Activated B cell treated with CpG ODN at 0.5 μM for 24 hours (primary cell): ENCODE measurements at places on chromosomes 1 and 21.
A peak's percentile ranks its signal among the peaks of the same experiment; 100 is the strongest.

GRCh38 chr1:240455228-240455821 lies 156.6 kb downstream of the GREM2 start:
- no peaks in the 10 kb centered on the region for H3K27me3 ChIP-seq
- no peak for DNase-seq
- H3K36me3 ChIP-seq, result no peaks in the 10 kb centered on the region
- no peak overlapping the region for H3K27ac ChIP-seq
- H3K4me3 ChIP-seq, result no peak overlapping the region

DNA sequence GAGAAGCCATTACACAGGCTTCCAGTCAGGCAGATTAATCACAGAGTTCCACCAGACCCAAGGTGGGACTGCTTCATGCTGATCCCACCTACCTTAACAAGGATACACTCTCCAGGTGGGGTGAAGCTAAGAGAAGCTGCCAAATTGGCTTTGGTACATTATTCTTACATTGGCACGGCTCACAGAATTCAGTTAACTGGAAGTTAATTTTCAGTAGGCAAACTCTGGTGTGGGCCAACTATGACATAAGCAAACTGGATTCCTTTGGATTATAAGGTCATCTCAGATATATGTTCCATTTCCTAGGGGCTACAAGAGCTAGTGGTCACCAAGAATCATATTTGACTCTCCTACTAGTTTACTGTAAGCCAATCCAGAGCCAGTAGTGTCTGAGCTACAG lies 448.8 kb upstream of the BEND5 start:
- no peaks in the 10 kb centered on the region for H3K4me1 ChIP-seq
- H3K4me3 ChIP-seq, result no peak overlapping the region
- H3K27me3 ChIP-seq, result no peaks in the 10 kb centered on the region
- DNase-seq, result no peak
- H3K36me3 ChIP-seq, result no peaks in the 10 kb centered on the region

- no peaks in the 10 kb centered on the region for H3K27me3 ChIP-seq
- no peak overlapping the region for H3K27ac ChIP-seq
- H3K4me1 ChIP-seq, result no peaks in the 10 kb centered on the region
- no peaks in the 10 kb centered on the region for H3K36me3 ChIP-seq
- DNase-seq, result no peak
- no peak overlapping the region for H3K4me3 ChIP-seq
These were observed 32.3 kb downstream of the CHRM3 start for GRCh38 chr1:239418681-239419080.

DNA sequence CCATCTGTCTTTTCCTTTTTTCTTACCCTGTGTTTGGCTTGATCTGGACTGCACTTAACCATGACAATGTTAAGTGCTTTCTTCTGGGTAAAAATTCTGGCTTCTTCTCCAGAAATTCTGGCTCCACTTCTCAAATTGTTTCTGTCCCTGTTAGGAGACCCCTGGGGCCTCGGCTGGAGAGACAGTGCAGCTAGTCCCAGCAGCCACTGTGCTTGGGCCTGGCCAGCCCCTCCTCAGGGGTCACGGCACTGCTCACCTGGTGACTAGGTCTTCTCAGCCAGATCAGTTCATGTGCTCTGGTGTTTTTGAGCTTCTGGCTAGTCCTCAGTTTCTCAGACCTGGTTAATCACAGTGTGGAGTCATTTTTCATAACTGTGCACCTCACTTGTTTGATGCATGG lies 72.4 kb downstream of the ADARB1 start:
- no peaks in the 10 kb centered on the region for H3K27me3 ChIP-seq
- no peak overlapping the region for H3K27ac ChIP-seq
- no peak overlapping the region for H3K4me3 ChIP-seq
- DNase-seq, result no peak

DNA sequence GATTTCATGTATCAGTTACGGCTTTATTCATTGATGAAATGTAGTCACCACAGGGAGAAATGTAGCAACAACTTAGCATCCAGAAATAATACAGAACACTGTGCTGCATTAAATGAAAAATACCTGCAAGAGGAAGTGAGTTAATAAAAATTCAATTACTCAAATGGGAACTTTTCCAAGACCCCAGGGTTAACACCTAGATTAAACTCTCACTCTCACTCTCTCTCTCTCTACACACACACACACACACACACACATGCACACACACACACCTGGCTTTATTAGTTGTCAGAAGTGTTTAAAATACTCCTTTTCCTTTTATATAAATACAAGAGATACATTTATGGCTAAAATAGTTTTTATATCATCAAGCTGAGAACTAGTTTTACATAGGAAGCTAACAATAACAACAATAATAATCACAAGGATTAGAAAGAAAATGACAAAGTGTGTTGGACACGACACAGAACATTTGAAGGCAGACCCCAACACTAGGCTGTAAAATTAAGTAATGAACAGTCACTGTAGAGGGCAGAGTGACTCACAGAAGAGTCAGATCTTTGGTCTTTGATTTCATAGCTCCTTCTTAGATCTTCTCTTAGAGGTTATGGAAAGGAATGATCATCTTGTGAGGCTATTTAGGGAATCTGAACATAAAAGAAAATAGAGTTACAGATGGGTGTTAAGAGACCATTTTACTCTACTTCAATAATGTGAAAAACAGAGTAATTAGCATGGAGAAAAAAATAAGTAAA lies 1266.0 kb upstream of the ADGRL2 start:
- H3K36me3 ChIP-seq, result no peaks in the 10 kb centered on the region
- no peak overlapping the region for H3K27ac ChIP-seq
- H3K27me3 ChIP-seq, result no peaks in the 10 kb centered on the region
- no peak overlapping the region for H3K4me3 ChIP-seq

- peaks cover 10% of the 10 kb centered on the region for H3K4me1 ChIP-seq
- DNase-seq, result no peak
- H3K27me3 ChIP-seq, result peaks cover 75% of the 10 kb centered on the region
- no peak overlapping the region for H3K27ac ChIP-seq
These were observed 57.3 kb downstream of the MEF2D start for GRCh38 chr1:156443286-156443685.

DNA sequence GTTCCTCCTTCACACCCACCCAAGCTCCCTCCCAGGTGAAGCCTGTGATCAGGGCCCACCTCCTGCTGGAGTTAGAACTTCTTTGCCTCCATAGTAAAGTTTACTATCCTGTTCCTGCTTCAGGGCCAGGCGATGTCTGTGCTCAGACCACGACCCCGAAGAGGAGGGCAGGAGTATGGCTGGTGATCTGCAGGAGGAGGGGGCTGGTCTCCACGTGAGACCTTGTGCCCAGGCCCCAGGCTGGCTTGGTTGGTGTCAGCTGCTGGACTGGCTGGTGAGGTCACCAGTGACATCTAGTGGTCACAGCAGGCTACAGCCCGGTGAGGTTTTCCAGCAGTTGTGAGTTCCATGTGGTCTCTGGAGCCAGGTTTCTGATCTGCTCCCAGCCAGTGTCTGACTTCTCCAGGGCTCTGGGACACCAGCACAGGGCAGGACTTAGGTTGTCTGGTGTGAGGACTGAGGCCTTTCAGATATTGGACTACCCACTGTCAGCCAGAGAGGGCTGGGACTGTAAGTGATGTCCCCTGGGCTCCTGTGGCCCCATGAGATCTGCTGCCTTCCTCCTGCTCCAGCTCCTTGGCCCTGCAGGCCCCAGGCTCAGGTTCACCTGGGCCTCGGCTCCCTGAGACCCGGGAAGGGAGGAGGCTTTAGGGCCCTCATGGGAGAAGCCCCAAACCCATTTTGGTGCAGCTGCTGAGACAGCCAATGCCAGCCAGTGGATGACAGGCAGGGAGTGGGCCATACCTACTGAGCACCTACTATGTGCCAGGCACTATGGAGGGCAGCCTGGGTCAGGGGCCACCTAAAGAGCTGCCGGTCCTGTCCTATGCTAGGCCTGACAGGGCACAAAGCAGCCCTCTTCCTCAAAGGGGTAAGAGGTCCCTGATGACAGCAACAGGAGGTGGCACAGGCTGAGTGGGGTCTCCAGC lies 6.0 kb upstream of the UBL4B start:
- peaks cover 13% of the 10 kb centered on the region for H3K27me3 ChIP-seq
- no peak overlapping the region for H3K27ac ChIP-seq
- no peaks in the 10 kb centered on the region for H3K36me3 ChIP-seq
- peak; percentile 51 for DNase-seq
- peaks cover 16% of the 10 kb centered on the region for H3K4me1 ChIP-seq

GRCh38 chr21:25512095-25513081 lies 94.9 kb downstream of the MRPL39 start:
- no peaks in the 10 kb centered on the region for H3K27me3 ChIP-seq
- peaks cover 29% of the 10 kb centered on the region for H3K4me1 ChIP-seq
- no peak for DNase-seq
- no peaks in the 10 kb centered on the region for H3K36me3 ChIP-seq

- H3K4me3 ChIP-seq, result no peak overlapping the region
- no peak for DNase-seq
- no peaks in the 10 kb centered on the region for H3K4me1 ChIP-seq
- H3K27me3 ChIP-seq, result peaks cover 2% of the 10 kb centered on the region
These were observed 56.5 kb upstream of the SELENON start for GRCh38 chr1:25743164-25744139.

DNA sequence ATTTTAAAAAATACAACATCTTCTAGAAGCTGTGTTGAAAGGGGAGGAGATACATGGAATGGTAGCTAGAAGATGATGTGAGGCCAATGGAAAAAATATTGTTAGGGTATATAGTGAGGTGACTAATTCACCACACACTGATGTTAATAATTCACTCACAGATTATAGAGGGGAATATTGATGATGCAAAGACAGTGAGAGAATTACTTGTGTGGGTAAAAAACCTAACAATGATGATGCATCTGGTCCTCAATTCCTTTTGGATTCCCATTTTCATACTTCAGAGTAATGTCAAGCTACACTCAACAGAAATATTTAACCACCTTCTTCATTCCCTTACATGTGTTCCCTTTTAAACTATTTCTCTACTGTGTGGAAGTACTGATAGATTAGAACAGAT lies 169.5 kb upstream of the DPYD start:
- no peaks in the 10 kb centered on the region for H3K4me1 ChIP-seq
- DNase-seq, result no peak
- no peaks in the 10 kb centered on the region for H3K36me3 ChIP-seq
- H3K27ac ChIP-seq, result no peak overlapping the region
- H3K4me3 ChIP-seq, result no peak overlapping the region

- H3K4me1 ChIP-seq, result no peaks in the 10 kb centered on the region
- no peak for DNase-seq
- H3K27me3 ChIP-seq, result no peaks in the 10 kb centered on the region
- no peaks in the 10 kb centered on the region for H3K36me3 ChIP-seq
These were observed 45.0 kb upstream of the HOOK1 start for GRCh38 chr1:59769736-59770095.

GRCh38 chr1:39391691-39392679 lies 99.5 kb upstream of the BMP8A start:
- no peak overlapping the region for H3K4me3 ChIP-seq
- DNase-seq, result no peak
- peaks cover 62% of the 10 kb centered on the region for H3K36me3 ChIP-seq
- H3K27me3 ChIP-seq, result no peaks in the 10 kb centered on the region
- no peak overlapping the region for H3K27ac ChIP-seq

GRCh38 chr1:1170215-1171091 lies 3.2 kb upstream of the TTLL10 start:
- no peak overlapping the region for H3K27ac ChIP-seq
- H3K4me3 ChIP-seq, result peak overlapping the region; percentile 73
- no peaks in the 10 kb centered on the region for H3K36me3 ChIP-seq
- H3K4me1 ChIP-seq, result peaks cover 46% of the 10 kb centered on the region
- peaks cover 1% of the 10 kb centered on the region for H3K27me3 ChIP-seq
- DNase-seq, result peak; percentile 27

DNA sequence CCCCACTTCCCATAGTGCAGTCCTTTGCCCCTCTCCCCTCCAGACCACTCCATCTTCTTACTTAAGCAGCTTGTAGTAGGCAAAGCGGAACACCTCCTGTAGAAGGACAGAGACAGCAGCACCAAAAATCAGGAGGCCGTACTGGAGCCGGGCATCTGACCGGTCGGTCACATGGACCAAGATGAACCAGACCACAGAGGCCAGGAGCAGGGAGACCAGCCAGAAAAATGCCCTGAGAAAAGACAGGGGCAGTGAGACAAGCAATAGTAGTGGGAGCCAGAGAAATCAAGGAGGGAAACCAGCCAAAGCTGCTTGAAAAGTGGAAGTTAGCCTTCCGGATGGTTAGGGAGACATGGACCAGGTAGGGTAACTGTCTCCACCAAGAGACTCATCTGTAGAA lies 920 bp downstream of the APH1A start:
- peak overlapping the region; percentile 94 for H3K27ac ChIP-seq
- H3K4me1 ChIP-seq, result peaks cover 32% of the 10 kb centered on the region
- no peak for DNase-seq
- H3K36me3 ChIP-seq, result peaks cover 44% of the 10 kb centered on the region
- H3K27me3 ChIP-seq, result peaks cover 4% of the 10 kb centered on the region

GRCh38 chr1:81695741-81696140 lies 105.0 kb upstream of the ADGRL2 start:
- no peaks in the 10 kb centered on the region for H3K4me1 ChIP-seq
- H3K27ac ChIP-seq, result no peak overlapping the region
- H3K4me3 ChIP-seq, result no peak overlapping the region
- no peaks in the 10 kb centered on the region for H3K36me3 ChIP-seq
- H3K27me3 ChIP-seq, result no peaks in the 10 kb centered on the region
- no peak for DNase-seq

- H3K27ac ChIP-seq, result no peak overlapping the region
- no peaks in the 10 kb centered on the region for H3K36me3 ChIP-seq
- peaks cover 4% of the 10 kb centered on the region for H3K4me1 ChIP-seq
- no peak overlapping the region for H3K4me3 ChIP-seq
- no peak for DNase-seq
- H3K27me3 ChIP-seq, result peaks cover 4% of the 10 kb centered on the region
These were observed 105.0 kb upstream of the COL6A1 start for GRCh38 chr21:45876381-45877170.

DNA sequence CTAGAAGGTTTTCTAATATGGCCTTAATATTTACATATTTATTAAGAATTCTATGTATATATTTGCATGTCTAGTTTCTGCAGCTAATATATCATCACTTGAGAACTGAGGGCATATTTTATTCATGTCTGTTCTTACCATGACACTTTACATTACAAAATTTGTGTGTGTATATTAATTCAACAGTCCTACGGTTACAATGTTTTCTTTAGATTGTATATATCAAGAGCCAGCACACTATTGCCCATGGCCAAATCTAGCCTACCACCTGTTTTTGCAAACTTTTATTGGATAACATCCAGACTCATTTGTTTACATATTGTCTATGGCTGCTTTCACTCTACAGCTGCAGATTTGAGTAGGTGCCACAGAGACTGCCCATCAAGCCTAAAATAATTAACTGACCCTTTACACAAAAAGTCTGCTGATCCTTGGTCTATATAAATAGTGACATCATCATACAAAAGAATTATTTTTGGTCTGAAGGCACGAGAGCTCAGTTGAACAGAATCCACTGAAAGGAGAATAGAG lies 577.4 kb upstream of the PBX1 start:
- H3K27me3 ChIP-seq, result no peaks in the 10 kb centered on the region
- no peak overlapping the region for H3K27ac ChIP-seq
- H3K4me1 ChIP-seq, result no peaks in the 10 kb centered on the region
- no peak for DNase-seq

GRCh38 chr1:60942291-60942690 lies 140.1 kb upstream of the NFIA start:
- H3K4me3 ChIP-seq, result no peak overlapping the region
- no peaks in the 10 kb centered on the region for H3K4me1 ChIP-seq
- no peak for DNase-seq
- peaks cover 6% of the 10 kb centered on the region for H3K27me3 ChIP-seq
- no peaks in the 10 kb centered on the region for H3K36me3 ChIP-seq

GRCh38 chr1:31811605-31812004 lies 4.2 kb downstream of the SPOCD1 start:
- H3K4me3 ChIP-seq, result no peak overlapping the region
- no peaks in the 10 kb centered on the region for H3K36me3 ChIP-seq
- H3K27me3 ChIP-seq, result peaks cover 3% of the 10 kb centered on the region
- no peak for DNase-seq
- H3K4me1 ChIP-seq, result peaks cover 10% of the 10 kb centered on the region
- H3K27ac ChIP-seq, result no peak overlapping the region

GRCh38 chr1:7669559-7670311 lies 101.4 kb upstream of the VAMP3 start:
- DNase-seq, result peak; percentile 53
- no peak overlapping the region for H3K27ac ChIP-seq
